ENCODE measurements at places on chromosomes 16 and 17. TPM values are rescaled to one million over a fixed set of nuclear protein-coding genes. Genes with fewer than 3 reads are reported as not detected.

- DNase-seq = no peak
- no peaks in the 10 kb centered on the region for H3K27me3 ChIP-seq
- no peak overlapping the region for H3K27ac ChIP-seq
- H3K4me1 ChIP-seq = peaks cover 8% of the 10 kb centered on the region
Measured at GRCh38 chr17:17121162-17121561, 78.9 kb downstream of the MPRIP start.

- H3K4me1 ChIP-seq = no peaks in the 10 kb centered on the region
- no peaks in the 10 kb centered on the region for H3K36me3 ChIP-seq
- no peak overlapping the region for H3K27ac ChIP-seq
- H3K4me3 ChIP-seq = no peak overlapping the region
Measured at GRCh38 chr17:81194225-81194760, 28.3 kb upstream of the AATK start.

DNA sequence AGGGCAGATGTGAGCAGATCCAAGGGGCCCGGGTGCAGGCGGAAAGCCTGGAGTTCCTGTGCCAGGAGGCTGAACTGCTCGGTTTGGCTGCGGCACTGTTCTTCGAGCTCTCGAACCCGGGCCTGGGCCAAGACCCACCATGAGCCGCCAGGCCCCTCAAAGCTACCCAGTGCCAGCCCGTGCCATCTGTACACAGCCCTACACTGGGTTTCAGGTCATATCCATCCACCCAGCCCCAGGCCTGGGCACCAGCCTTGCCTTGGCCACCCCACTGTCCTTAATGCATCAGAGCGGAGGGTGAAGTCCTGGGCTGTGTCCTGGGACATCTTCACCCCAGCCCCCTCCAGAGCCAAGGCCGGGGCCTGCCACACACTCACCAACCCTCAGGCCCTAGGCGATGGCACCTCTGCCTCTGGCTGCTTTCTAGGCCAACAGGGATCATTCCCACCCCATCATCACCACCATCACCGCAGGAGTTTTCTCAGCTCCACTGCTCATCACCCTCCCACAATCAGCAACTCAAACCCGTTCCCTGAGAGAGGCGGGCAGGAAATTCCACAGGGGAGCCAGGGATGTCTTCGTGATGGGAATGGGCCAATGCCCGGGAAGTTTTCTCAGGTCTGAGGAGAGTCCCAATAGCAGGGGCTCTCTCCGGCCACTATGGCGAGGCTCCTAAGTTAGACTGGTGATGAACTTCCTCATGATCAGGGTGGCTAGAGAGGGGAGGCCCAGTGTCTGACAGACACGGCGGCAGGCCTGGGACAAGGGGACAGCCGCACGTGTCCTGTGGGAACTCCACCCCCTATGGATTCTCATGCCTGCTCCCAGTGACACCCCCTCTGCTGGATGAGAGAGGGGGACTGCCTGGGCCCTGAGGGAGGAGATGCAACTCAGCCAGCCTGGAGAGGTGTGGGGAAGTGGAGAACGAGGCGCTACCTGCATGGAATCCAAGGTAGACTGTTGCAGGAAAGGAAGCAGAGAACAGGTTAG is 9.1 kb downstream of the TSPOAP1 start:
- no peak overlapping the region for H3K27ac ChIP-seq
- no peaks in the 10 kb centered on the region for H3K36me3 ChIP-seq
- DNase-seq = peak; percentile 51
- H3K4me3 ChIP-seq = no peak overlapping the region
- no peaks in the 10 kb centered on the region for H3K4me1 ChIP-seq

DNA sequence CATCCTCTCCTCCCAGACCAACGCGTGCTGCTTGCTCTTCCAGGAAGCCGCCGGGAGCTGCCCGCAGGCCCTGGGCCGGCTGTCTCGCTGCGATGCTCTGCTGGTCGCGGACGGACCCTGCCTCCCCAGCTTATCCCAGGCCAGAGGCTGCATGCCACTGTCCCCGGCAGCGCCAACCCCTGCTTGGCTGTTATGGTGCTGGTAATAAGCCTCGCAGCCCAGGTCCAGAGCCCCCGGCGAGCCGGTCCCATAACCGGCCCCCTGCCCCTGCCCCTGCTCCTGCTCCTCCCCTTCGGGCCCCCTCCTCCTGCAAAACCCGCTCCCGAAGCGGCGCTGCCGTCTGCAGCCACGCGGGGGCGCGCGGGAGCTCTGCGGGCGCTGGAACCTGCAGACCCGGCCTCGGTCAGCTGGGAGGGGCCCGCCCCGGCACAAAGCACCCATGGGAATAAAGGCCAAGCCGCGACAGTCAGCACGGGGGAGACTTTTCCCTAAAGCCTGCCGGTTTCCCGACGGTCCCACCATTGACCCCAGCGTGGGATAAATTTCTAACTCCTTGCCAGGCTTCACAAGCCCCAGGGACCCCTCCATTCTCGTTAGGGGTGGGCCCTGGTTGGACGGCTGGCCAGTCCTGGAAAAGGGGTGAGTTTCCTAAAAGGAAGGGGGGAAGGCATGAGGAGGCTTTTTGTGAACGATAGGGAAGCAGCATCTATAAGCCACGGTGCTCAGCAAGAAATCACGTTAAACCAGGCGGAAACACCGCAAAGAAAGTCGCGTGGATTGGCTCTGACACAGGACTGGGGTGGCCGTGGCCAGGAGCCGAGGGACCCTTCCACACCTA is 11.2 kb downstream of the ENPP7 start:
- H3K27me3 ChIP-seq = no peaks in the 10 kb centered on the region
- H3K27ac ChIP-seq = no peak overlapping the region
- H3K36me3 ChIP-seq = no peaks in the 10 kb centered on the region
- H3K4me3 ChIP-seq = no peak overlapping the region
- DNase-seq = peak; percentile 91
- no peaks in the 10 kb centered on the region for H3K4me1 ChIP-seq

- DNase-seq = no peak
- H3K4me1 ChIP-seq = no peaks in the 10 kb centered on the region
- peaks cover 2% of the 10 kb centered on the region for H3K36me3 ChIP-seq
- H3K4me3 ChIP-seq = no peak overlapping the region
- H3K27ac ChIP-seq = no peak overlapping the region
- H3K27me3 ChIP-seq = no peaks in the 10 kb centered on the region
Measured at GRCh38 chr17:1552932-1553331, 9.7 kb downstream of the PITPNA start.

Gene KRT15
- not detected for total RNA-seq

- no peaks in the 10 kb centered on the region for H3K36me3 ChIP-seq
- H3K4me3 ChIP-seq = no peak overlapping the region
- H3K27ac ChIP-seq = no peak overlapping the region
Measured at GRCh38 chr16:51682905-51683304, 531.8 kb upstream of the SALL1 start.
